ENCODE measurements at places on chromosomes 3 and 15. TPM values are rescaled to one million over a fixed set of nuclear protein-coding genes. Genes with fewer than 3 reads are reported as not detected.

DNA sequence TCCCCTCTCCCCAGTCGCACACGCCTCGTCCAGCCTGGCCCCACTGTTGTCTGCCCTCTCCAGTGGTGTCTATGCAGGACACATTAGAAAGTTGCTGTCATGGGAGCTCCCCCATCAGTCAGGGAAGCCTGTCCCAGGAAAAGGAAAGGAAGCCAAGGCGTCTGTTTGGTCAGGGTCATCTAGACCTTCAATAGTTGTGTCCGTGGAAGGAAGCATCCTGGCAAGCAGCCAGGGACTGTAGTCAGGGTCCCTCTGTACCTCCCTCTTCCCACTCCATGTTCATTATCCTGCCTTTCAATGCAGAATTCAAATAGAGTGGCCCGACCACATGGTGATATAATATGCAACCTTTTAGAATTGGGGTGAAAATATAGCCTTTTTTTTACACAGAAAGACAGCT, 60.7 kb upstream of the RAB6B start:
- H3K4me3 ChIP-seq: no peak overlapping the region
- DNase-seq: peak; percentile 41
- H3K36me3 ChIP-seq: no peaks in the 10 kb centered on the region

DNA sequence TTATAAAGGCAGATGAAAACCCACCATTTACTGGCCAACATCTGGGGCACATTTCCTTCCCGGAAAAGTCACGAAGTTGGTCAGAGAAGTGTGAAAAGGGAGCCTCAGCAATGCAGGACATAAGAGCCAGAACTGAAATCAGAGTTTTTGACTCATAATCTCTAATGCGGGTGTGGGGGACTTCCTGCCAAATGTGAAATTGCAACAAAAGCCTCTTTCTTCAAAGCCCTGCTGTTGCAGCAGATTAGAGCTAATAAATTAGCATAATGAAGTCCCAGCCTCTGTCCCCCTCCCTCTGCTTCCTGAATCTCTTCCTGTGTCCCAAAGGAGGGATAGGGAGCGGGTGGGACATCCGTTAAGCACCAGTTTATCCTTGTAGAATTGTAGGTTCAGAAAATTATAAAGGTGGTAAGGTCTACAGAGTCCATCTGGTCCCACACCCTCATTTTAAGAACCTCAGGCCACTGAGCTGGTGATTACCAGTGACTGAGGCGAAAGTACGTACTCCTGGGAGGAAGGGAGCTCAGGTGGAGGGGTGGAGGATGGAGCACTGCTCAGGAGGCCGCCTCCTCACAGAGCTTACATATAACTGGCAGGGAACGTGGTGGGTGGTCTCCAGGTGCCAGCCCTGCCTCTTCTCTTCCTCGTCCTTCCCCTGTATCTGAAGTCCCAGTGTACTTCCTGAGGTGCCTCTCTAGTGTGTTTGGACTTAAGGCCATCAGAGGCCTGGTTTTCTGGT, 35.0 kb downstream of the ST6GAL1 start:
- peak overlapping the region; percentile 97 for H3K27ac ChIP-seq
- H3K4me3 ChIP-seq: peak overlapping the region; percentile 20
- DNase-seq: no peak
- no peaks in the 10 kb centered on the region for H3K27me3 ChIP-seq
- H3K36me3 ChIP-seq: peaks cover 5% of the 10 kb centered on the region
- peaks cover 99% of the 10 kb centered on the region for H3K4me1 ChIP-seq

DNA sequence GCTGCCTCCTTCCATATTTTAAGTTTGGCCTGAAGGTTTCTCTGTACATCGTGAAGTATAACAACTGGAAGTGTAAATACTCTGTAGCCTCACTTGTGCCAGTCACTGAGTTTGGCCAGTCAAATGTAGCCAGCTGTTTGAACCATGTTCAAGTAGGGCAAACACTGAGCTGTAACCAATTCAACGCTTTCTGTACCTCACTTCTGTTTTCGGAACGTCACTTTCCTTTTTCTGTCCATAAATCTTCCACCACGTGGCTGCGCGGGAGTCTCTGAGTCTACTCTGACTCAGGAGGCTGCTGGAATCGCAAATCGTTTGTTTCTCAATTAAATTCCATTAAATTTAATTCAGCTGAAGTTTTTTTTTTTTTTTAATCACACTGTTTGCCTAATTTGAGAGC, 88.8 kb upstream of the RARB start:
- H3K27ac ChIP-seq: no peak overlapping the region
- H3K36me3 ChIP-seq: no peaks in the 10 kb centered on the region
- no peaks in the 10 kb centered on the region for H3K27me3 ChIP-seq
- no peak overlapping the region for H3K4me3 ChIP-seq
- H3K4me1 ChIP-seq: no peaks in the 10 kb centered on the region

The RBM5 gene
- total RNA-seq: 58.4 TPM

The PLA2G4E gene
- total RNA-seq: not detected

The FAM3D gene
- 0.16 TPM for total RNA-seq

DNA sequence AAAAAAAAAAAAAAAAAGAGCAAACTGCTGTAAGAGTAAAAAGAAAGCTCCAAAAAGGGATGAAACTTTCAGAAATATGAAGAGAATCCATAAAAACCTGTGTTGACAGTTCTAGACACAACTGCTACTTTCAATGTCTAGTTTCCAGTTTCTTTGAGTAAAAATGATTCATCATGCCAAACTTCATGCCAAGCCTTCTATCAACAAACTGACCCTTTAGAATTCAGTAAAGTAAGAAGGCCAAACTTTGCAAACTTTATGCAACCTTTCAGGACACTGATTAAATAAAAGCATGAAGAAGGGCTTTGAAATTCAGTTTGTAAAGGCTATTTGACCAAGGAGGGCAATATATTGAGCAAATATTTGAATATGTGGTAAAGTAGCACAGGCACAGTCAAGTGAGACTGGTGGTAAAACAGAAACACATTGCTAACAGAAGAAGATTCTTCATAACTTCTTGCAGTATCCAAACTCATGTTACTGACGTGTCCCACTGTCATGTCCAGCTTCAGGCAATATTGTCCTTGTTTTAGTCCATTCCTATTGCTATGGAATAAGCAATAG, 56.3 kb upstream of the CFAP20DC start:
- no peak overlapping the region for H3K4me3 ChIP-seq
- no peaks in the 10 kb centered on the region for H3K36me3 ChIP-seq
- H3K27ac ChIP-seq: no peak overlapping the region
- H3K4me1 ChIP-seq: no peaks in the 10 kb centered on the region
- peaks cover 2% of the 10 kb centered on the region for H3K27me3 ChIP-seq

GRCh38 chr3:197996855-197997254, 36.8 kb downstream of the LMLN start:
- H3K4me3 ChIP-seq: no peak overlapping the region
- no peak for DNase-seq
- no peak overlapping the region for H3K27ac ChIP-seq
- no peaks in the 10 kb centered on the region for H3K27me3 ChIP-seq
- no peaks in the 10 kb centered on the region for H3K4me1 ChIP-seq

The COL6A5 gene
- not detected for total RNA-seq

DNA sequence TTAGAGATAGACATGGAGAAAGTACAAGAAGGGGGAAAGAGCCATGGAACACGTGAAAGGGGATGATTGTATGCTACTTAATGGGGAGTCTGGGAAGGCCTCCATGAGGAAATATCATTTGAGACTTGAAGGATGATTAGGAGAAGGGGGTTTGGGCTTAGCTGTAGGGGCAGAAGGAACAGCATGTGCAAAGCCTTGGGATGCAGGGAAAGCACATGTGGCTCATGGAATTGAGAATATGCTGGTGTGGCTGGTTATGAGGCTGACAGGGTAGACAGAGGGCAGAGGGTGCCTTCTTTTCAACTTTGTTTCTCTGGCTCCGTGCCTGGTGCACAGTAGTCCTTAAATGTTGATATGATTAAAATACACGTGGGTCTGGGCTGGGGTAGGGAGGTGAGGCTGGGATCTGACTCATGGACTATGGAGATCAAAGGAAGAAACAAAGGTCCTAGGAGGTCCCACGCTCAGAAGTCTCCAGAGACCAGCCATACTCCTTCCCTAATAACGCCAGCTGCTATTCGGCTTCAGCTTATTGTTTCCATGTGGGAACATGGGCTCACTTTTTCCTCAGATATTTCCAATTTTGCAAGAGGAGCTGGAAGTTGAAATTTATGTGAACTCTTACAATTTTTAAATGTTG, 1.1 kb downstream of the GTF2E1 start:
- H3K27me3 ChIP-seq: no peaks in the 10 kb centered on the region
- H3K36me3 ChIP-seq: peaks cover 2% of the 10 kb centered on the region
- H3K4me1 ChIP-seq: peaks cover 36% of the 10 kb centered on the region
- peak overlapping the region; percentile 97 for H3K27ac ChIP-seq
- H3K4me3 ChIP-seq: peak overlapping the region; percentile 85

The GOLGA6L7 gene
- not detected for total RNA-seq

DNA sequence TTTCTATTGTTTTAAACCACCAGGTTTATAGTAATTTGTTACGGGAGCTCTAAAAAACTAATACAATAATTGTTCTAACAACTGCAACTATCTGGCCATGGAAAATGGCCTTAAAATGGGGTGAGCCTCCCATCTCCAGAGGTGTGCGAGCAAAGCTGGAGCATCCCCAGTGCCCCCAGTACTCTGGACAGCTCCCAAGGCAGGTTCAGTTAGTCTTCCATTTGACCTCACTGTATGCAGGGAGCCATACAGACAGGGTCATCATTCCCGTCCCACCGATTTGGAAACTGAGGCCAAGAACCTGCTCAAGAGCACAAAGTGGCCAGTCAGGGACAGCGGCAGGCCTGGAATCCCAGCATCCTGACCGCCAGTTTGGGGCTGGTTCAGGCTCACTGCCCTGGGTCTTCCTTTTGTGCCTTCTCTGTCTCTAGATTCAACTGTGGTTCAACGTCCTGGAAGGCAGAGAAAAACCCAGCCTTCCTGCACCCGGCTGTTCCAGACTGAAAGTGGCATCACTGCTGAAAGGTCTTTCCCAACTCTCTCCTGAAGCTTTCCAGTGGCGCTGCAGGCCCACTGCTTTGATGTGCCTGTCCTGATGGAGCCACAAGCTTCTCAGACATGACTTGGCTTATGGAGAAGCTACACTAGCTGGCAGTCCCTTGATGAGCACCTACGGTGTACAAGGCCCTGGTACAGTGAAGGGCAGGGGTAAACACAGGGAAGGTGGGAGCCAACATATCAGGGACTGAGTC, 76.6 kb upstream of the LINGO1 start:
- no peak overlapping the region for H3K4me3 ChIP-seq
- no peak for DNase-seq
- no peaks in the 10 kb centered on the region for H3K36me3 ChIP-seq
- H3K27ac ChIP-seq: no peak overlapping the region
- H3K4me1 ChIP-seq: no peaks in the 10 kb centered on the region
- peaks cover 34% of the 10 kb centered on the region for H3K27me3 ChIP-seq

- no peaks in the 10 kb centered on the region for H3K4me1 ChIP-seq
- H3K4me3 ChIP-seq: no peak overlapping the region
- no peak overlapping the region for H3K27ac ChIP-seq
- no peaks in the 10 kb centered on the region for H3K36me3 ChIP-seq
These were observed 79.3 kb downstream of the RPL22L1 start for GRCh38 chr3:170790647-170791046.

The EOMES gene
- 0.14 TPM for total RNA-seq

DNA sequence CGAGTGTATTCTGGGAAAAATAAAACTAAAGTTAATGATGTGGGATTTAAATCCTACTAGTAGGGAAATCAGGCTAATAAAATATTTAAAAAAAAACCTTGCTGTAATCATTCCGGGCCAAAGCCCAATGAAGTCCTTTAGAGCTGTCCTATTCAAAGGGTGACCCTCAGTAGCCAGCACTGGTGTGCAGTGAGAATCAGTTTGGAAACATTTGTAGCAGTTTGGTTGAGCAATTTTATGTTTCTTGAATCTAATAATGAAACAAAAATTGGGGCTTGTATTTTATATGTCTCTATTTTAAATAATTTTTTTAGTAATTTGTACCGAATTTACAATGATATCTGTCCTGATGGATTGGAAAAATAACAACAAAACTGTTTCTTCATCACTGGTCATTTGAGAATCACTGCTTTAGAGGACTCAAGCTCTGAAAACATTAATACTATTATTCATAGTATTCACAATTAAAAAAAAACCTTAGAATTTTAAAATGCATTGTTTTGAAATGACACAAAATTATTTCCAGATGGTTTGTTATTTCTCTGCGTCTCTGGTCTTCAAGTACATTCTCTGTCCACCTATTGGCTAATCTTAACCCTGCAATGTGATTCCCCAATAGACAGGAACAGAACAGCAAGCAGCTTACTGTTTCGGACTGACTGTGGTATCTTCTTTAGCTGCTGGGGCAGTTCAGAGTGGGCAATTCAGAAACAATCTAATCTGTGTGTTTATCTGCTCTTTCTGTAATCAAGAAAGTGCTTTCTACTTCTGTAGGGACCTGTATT, 71.2 kb downstream of the OTOL1 start:
- H3K27ac ChIP-seq: no peak overlapping the region
- H3K4me1 ChIP-seq: no peaks in the 10 kb centered on the region
- no peak overlapping the region for H3K4me3 ChIP-seq
- no peaks in the 10 kb centered on the region for H3K27me3 ChIP-seq

- H3K27ac ChIP-seq: no peak overlapping the region
- peaks cover 40% of the 10 kb centered on the region for H3K4me1 ChIP-seq
- no peaks in the 10 kb centered on the region for H3K27me3 ChIP-seq
These were observed 5.6 kb downstream of the SLC25A38 start for GRCh38 chr3:39388741-39389248.

- peak; percentile 79 for DNase-seq
- H3K27ac ChIP-seq: peak overlapping the region; percentile 77
- H3K27me3 ChIP-seq: no peaks in the 10 kb centered on the region
- no peak overlapping the region for H3K4me3 ChIP-seq
These were observed 161.7 kb downstream of the VGLL4 start for GRCh38 chr3:11482021-11482420.

DNA sequence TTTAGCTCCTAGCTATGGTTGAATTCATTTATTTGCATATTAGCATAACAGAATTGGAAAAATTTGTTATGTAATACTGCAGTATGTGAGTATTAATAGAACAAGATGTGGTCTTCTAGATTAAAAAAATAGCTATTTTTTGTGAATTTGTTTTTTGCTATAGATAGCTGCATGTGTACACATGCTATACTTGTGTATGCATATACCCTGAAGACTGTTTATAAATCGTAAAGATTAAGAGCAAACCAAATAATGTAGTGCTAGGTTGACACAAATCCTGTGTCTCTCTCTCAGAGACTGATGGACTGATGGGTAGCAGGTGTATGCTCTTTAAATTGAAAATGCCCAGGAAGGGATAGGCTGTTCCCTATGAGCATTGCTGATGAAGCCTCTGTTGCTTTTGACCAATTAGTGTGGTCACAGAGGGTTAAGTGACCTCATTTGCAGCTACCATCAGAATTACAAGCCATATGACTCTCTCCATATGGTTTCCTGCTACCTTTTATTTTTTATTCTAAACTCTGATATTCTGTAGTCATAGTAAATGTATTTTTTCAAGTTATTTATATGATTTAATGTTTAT, 9.0 kb downstream of the PLCL2 start:
- no peaks in the 10 kb centered on the region for H3K27me3 ChIP-seq
- H3K27ac ChIP-seq: no peak overlapping the region
- DNase-seq: no peak
- H3K4me3 ChIP-seq: no peak overlapping the region
- no peaks in the 10 kb centered on the region for H3K36me3 ChIP-seq

DNA sequence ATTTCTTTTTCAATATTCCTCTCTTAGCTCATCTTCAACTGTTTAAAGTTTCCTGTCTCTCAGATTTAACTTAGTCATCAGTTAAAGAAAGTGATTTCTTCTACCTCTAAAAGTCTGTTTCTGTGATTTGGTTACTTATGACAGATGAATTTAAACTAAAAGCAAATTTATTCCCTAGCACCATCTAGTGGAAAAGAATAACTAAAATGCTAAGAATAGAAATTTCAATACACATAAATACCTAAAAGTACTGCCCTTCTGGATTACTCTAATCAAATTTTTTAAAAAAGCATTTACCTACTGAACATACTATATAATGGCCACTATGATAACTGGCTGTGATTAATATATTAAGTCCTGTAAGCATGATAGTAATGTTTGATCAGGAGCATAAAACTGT, 14.0 kb upstream of the ZCWPW2 start:
- H3K36me3 ChIP-seq: peaks cover 50% of the 10 kb centered on the region
- no peaks in the 10 kb centered on the region for H3K27me3 ChIP-seq
- H3K4me3 ChIP-seq: no peak overlapping the region
- no peak overlapping the region for H3K27ac ChIP-seq
- no peak for DNase-seq
